Choroid plexus epithelial cell (primary cell): ENCODE measurements at places on chromosomes 12 and 14.
A peak's percentile ranks its signal among the peaks of the same experiment; 100 is the strongest.

- DNase-seq: no peak
These were observed 337.1 kb downstream of the TMEM121 start for GRCh38 chr14:105863296-105864108.

DNA sequence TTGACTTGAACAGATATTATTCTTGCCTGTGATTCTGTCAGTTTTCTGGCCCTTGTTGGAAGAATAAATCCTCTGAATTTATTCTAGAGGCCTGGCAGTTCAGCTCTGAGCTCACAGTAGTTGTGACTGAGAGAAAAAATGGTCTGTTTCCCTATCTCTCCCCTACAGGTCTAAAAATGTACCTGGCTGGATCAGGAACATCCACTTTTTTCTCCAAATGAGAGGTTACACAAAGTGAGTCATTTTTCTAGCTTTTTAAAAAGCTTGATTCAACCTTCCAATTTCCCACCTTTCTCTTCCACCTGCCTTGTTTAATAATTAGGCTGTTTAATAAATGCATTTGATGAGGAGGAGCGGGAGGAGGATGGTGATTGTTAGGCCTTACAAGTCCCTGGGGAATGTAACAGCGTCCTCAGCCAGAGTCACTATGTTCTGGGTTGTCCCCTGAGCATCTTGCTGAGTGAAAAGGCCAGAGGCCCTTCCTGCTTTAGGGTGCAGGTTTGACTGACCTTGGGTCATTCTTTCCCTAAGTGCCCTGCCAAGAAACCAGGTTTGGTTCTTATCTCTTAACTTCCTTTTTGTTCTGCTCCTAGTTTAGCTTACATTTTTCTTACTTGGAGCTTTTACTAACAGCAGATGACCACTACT, 91.7 kb upstream of the FUT8 start:
- no peak for DNase-seq

DNA sequence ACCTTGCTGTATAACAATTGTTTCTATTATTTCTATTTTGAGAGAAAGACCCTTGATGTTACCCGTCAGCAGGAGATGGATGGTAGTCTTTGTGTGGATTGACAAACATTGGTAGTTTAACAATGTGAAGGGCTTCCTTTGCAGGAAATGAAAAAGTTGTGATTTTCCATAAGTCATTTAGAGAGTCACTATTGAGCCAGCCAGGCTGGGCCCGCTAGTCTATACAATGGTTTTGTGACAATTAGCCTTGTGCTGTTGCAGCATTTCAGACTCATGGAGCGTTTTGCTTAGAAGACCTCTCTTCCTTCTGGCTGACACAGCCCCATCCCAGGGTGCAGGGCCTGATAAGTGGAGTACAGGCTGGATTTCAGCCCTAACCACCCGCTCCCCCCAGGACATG, 18.3 kb upstream of the SLC38A2 start:
- DNase-seq: peak; percentile 13

GRCh38 chr14:64218344-64219240, 75.6 kb downstream of the ESR2 start:
- DNase-seq: peak; percentile 86

DNA sequence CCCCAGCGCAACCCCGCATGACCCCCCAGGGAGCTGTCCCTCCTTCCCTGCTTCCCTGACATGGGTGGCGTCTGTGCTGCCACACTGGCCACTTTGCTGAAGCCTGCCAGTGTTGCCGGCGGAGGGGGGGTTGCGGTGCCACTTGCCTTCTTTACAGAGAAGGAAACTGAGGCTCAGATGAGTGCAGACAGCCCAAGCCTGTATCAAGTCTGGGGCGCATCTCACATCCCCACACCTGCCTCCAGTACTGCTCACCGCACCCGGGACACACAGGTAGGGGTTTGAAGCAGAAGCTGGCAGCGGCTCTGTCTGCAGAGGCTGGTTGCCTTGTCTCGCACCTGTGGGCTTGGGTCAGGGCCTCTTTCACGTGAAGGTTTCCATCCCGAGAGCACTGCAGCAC, 104.7 kb upstream of the RTL1 start:
- DNase-seq: no peak

DNA sequence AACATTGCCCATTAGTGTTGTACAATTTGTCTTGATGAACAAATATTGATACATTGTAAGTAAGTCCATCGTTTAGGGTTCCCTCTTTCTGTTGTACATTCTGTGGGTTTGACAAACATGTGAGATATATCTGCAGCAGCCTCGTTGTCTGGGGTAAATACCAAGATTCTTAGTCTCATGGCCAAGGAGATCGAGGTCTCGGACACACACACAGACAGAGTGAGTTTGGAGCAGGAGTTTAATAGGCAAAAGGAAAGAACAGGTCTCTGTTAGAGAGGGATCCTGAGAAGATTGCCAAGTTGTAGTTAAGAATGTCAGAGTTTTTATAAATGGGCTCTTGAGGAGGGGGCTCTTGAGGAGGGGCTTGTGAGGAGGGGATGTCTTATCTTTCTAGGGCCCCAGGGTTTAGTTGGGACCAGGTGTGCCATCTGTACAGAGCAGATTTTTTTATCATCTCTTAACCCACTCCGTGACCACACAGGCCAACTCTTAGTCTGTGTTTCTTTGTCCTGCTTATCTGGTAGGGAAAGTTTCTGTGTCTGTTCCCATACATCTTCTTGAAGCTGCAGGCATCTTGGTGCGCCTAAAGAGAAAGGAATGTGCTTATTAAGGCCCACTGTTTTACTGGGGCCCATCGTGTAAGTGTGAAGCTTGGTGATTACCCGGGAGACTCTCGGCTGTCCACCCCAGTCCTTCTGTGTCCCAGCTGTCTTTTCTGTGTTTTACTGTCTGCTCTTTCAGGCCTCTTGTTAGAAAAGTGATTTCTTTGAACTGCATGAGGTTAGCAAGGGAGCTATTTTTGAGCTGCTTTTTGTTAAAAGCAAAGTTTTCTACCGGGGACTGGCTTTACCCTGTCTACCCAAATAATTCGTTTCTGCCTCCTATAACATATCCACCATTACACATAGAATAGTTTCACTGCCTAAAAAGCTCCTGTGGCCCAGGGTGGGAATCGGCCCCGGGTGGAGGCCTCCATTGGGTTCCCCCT, 22.4 kb upstream of the CLEC2D start:
- DNase-seq: peak; percentile 48

- no peak for DNase-seq
These were observed 170.0 kb upstream of the VASH1 start for GRCh38 chr14:76591266-76591665.

- no peak for DNase-seq
These were observed 1.1 kb downstream of the IFI27L2 start for GRCh38 chr14:94128216-94128839.

DNA sequence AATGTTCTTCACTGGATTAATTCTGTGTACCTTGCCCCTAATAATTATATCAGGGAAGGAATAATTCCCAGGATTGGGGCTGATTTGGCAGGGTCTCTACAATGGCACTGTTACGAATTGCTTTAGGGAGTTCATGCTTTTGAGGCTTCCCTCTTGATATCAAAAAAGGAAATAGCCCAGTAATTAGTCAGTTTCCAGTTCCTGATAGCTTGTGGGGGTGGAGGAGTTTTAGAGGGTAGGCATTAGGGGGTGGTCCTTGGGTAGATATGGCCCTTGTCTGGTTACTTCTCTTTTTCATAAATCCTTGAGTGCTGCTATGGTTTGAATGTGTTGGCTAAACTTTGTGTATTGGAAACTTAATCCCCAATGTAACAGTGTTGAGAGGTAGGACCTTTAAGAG, 6.1 kb upstream of the SRSF5 start:
- DNase-seq: no peak

DNA sequence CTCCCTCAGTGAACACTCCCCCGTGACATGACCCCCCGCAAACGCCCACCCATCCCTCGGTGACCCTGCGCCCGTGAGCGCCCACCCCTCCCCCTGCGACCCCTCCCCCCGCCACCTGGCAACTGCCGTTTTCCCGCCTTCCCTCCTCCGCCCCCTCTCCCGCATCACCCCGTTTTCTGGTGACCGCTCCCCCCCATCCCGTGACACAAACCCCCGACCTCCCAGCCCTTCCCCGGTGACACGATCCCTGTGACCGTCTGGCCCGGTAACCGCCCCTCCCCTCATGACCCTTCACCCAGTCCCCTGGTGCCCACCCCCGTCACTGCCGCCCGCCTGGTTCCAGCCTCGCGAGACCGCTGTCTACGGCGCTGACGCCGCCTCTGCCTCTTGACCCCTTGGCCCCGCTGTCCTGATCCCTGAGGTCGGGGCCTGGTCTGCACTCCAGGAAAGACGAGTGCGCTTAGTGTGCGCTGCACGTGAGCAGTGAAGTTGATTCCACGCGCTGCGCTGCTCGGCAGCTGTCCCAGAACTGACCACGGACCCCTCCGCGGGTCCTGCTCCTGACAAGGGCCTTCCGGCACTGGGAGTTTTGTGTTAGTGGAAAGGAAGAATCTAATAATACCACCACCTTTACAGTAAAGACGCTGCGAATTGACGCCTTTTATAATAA, 59.4 kb downstream of the DDX51 start:
- DNase-seq: peak; percentile 66

DNA sequence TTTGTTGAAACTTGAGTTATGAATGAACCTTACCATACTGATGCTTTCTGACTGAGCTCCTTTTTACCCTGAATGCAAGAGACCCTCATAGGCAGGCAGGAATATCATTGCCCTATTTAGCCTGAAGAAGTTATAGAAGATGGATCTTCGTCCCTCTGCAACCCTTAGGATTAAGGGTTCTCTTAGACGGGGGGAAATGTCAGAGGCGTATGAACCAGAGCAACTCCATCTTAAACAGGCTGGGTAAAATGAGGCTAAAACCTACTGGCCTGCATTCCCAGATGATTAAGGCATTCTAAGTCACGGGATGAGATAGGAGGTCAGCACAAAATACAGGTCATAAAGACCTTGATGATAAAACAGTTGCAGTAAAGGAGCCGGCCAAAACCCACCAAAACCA, 7.5 kb downstream of the ATF1 start:
- no peak for DNase-seq

DNA sequence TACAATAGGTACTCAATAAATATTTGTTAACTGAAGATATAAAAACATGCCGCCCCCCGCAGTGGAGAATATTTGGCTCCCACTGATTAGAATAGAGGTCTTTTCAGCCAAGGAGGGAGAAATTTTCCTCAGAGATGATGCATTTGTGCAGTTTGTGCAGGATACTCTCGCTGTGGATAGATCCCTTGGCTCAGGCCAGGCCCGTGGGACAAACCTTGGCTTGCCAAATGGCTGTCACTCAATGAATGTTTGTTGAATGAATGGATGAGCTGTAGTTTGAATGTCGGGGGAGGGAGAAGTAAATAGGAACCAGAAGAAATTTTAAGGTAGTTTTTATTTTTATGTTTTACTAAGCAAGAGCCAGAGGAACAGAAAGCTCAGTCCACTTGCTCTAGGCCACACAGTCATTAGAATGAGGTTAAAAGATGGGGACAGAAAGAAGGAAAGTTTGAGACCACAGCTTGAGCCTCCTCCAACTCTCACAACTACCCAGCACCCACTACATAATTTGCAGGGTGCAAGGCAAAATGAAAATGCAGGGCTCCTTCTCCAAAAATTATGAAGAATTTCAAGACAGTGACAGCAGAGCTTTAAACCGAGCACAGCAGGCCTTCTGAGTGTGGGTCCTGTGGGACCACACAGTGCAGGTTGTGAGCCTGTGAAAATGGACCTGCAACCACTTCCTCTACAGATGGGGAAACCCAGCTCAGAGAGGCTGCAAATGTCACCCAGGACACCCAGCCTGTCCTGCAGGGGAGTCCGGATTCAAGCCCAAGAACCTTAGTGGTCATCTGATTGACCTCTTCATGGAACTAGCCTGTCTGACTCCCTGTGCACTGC, 51.4 kb downstream of the WSCD2 start:
- DNase-seq: no peak

DNA sequence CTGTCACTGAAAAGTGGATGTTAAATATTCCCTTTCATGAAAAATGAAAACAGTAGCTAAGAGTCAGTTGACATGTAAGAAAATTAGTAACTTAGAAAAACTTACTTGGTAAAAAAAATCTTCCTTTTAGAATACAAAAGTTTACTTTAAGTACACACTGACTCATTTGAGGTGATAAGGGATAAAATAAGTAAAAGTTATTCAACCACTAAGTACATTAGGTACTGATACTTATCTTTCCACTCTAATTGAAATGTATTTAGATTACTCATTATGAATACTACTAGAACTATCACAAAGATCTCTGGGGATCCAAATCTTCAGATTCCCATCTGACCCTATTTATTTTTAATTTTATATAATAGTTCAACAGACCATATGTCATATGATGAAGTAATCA, 12.2 kb downstream of the SYCP3 start:
- DNase-seq: no peak

DNA sequence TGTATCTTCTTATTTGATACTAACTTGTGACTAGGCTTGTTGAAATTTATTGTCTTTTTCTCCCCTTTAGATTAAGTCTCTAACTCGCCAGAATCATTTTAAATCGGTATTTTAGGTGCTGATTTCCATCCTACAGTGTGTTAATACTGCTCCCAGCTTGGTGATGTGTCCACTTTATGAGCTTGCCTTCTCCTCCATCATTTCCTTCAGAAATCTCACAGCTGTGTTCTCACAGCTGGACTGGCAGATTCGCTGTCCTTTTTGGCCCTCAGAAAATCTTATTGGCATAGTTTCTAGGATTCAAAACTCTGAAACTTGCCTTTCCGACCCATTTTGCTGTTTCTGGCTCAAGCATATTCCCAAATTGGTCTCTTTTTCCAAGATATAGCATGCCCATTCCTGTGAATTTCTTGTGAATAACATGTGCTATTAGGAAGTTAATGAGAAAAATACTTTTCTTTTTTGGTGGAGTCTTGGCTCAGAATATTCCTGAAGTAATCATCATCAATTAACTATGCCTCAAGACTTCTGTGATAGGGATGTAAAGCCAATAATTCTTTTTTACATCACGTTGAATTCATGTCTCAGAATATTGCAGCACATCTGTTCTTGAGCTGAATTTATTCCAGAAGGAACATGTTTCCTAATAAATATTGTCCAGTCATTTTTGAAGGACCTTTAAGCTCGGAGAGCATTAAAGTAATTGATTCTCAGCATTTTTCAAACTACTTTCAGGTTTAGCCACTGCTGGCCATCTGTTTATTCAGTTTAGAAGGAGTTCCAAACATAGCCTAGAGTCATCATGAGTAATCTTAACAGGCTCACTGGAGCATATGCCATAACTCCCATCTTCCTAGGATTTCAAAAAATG, 50.0 kb upstream of the USP44 start:
- peak; percentile 9 for DNase-seq

- no peak for DNase-seq
These were observed 59.9 kb downstream of the PRKAB1 start for GRCh38 chr12:119727600-119728443.
